ENCODE measurements at places on chromosomes 16 and 17.
A peak's percentile ranks its signal among the peaks of the same experiment; 100 is the strongest.

- DNase-seq = no peak
Measured at GRCh38 chr16:86955136-86955855, 361.9 kb downstream of the C16orf95 start.

DNA sequence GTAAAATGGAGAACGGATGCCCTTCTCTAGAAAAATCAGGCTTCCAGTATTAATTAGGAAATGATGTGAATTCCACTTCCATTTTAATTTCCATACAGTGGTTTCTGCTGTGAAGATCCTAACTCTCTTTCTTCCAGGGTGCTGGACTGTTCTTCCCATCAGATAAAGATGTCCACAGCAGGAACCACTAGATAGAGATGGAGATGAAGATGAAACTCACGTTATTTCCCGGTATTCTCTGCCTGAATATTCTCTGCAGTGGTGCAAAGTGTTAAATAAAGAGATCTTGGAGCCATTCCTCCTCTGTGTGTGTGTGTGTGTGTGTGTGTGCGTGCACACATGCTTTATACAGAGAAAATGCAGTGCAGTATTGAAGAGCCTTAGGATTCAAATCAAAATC lies 727.5 kb downstream of the KCNJ2 start:
- peak; percentile 48 for DNase-seq

- no peak for DNase-seq
Measured at GRCh38 chr16:29906520-29907244, 6.4 kb downstream of the ASPHD1 start.

DNA sequence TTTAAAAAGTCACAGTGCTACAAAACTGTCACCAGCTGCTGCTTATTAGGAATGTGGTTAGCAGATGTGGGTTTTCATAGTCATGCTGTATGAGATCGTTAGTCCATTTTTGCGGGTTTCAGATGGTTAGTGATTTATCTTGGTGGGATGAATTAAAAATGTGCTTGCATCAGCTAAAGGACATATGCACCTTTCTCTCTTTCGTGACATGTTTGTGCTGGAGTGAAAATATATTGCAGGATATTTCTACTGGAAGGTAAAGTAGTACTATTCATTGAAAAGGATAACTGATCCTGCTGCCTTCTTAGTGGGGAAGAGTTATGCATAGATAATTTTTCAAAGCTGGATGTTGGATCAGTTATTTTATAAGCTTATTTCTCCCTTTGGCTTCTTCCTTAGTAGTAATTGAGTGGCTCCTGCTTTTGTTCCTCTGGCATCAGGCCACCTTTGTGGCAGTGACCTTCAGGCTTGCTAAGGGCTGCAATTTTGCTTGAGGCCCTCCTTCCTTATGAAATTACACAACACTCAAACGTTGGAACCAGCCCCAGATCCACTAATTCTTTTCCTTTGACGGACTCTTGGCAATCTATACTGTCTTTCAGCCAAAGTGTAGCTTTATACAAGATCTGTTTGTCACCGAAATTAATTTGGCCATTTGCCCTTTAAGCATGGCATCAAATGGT lies 7.5 kb upstream of the SNTB2 start:
- peak; percentile 96 for DNase-seq

DNA sequence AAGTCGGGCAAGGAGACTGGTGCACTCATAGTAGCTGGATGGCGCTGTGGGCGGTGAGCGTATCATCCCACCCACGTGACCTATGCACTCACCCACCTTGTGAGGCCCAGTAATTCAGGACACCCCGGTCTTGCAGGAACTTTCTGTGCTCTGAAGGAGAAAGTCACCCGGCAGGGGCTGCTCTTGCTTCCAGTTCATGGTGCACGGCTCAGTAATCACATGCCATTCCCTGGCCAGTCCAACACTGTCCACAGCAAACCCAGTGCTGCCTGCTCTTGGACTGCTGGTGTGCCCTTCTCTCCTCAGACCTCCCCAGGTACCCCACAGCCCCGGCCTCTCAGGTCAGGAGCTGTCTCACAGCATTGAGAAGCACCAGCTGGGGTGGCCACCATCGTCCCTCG lies 16.4 kb upstream of the RHBDF2 start:
- DNase-seq = no peak

DNA sequence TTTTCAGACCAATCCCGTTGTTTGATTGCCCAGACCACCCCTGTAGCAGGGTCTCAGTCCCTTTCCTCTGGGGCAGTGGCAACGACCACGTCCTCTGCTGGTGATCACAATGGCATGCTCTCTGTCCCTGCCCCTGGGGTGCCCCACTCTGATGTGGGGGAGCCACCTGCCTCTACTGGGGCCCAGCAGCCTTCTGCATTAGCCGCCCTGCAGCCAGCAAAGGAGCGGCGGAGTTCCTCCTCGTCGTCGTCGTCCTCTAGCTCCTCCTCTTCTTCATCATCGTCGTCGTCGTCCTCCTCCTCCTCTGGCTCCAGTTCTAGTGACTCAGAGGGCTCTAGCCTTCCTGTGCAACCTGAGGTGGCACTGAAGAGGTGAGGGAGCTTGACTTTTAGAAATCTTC lies 9.2 kb downstream of the ELOB start:
- DNase-seq = no peak

All from RPMI7951 (cell line).